HT1080 (cell line): ENCODE measurements at places on chromosomes 4 and X. TPM values are rescaled to one million over a fixed set of nuclear protein-coding genes. Genes with fewer than 3 reads are reported as not detected.

- DNase-seq: no peak
Measured at GRCh38 chr4:16195209-16195608, 31.1 kb downstream of the TAPT1 start.

DNA sequence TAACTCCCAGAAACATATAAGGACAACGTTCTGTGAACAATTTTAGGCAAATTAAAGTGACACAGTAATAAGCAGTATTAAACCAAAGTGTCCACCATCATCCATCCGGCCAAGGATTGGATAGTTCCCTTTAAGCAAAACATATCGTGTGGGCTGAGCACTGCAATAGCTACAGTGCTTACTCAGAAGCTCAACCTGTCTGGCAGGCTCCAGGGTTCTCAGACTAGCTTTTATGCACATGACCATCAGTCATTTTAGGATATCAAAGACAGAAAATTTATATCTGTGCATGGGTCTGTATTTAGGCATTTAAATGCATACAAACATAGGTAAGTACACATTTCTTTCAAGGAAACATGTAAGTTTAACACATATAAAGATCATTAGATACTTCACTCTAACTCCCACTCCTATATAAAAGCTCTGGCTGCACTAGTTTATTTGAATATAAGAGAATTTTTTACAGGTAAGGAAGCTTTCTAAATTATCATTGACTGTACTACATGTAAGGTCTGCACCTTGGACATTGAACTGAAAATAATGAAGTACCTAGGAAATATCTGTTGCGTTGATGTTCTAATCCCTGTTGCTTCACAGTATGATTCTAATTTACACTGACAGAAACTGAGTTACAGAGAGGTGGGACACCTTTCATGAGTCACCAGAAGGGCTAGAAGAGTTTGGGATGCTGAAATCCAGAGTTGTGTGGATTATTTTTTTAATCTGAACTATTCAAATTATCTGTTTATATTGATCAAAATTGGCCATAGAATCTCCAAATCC lies 67.6 kb downstream of the ELOVL6 start:
- DNase-seq: no peak

DNA sequence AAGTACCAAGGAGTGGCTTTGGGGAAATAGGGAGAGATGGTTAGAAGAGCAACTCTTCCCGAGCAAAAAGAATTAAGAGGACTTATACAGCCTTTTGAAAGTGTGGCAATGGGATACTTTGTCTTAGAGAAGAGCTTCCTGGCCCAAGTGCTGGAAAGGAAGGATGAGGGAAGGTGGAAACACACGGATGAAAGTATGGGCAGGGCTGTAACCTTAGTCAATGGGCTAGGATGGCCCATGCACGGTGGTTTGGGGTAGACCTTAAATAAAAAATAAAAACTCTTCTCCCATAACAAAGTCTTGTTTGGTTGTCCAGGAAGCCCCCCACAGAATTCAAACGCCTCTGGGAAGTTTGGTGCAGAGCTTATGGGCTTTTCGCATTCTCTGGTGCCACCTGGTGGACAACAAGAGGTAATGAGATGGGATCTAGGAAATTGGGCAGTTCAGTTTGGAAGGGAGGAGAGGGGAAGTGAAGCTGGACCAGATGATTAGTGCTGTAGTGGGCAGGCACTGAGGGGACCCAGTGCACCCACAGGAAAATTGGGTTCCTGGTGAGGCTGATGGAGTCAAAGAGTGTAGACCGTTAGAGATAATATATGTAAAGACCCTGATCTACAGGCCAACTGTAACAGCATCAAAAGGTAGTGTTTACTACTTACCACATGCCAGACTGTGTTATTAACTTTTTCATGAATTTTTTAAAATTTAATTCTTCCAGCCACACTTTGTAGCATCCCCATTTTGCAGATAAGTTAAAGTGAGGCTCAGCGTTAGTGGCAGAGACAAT lies 13.8 kb upstream of the ENOX2 start:
- DNase-seq: peak; percentile 4

- no peak for DNase-seq
Measured at GRCh38 chrX:100830547-100830946, 10.4 kb downstream of the CSTF2 start.

Gene GC
- total RNA-seq: not detected in 2 replicates

Gene CT45A2
- total RNA-seq: 14.2 and 28.2 TPM in 2 replicates
